ENCODE measurements at places on chromosomes 3 and 15.

DNA sequence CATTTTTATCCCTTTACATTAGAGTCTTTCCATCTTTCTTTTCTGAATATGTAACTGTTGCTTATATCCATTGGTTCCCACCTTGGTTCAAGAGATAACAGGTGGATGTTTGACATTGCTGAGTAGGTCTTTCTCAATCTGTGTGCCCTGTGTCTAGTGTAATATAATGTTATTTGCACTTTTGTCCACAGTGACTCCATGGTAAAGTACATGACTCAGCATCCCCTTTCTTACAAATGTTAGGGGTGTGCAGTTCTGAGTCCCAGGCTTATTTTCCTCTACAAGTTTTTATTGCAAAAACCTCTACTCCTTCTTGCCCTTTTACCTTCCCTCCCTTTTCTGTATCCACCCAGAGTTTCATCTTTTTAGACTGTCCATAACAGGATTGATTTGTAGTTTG, 116.5 kb downstream of the RSRC1 start:
- no peak for DNase-seq

DNA sequence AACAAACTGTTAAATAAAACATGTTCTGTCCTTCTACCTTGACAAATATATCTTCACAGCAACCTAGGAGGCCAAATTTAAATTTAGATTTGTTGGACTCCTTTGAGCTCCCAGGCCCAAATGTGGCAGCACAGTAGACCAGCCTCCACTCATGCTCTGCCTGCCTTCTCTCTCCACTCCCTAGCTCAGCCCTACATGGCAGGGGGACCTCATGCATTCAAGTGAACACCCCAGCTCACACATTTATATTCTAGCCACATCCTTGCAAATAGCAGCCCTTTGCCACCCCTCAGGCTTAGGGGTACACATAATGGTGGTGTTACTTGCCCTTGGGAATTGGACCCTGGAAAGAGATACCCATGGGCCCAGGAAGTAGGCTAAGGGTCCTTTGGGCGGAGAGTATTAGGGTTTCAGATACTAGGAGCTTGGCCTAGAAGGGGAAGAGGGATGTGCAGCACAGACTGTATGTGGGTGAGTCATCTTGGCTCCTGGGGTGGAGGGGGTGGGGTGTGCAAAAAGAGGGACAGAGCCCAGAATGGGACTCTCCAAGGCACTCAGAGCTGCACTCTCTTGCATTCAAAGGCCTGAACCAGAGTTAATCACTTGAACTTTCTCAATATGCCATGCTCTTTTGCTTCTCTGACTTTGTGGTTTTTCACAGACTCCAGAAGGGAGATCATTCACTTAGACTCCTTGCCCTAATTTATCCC, 268.4 kb upstream of the ROPN1 start:
- DNase-seq = no peak

DNA sequence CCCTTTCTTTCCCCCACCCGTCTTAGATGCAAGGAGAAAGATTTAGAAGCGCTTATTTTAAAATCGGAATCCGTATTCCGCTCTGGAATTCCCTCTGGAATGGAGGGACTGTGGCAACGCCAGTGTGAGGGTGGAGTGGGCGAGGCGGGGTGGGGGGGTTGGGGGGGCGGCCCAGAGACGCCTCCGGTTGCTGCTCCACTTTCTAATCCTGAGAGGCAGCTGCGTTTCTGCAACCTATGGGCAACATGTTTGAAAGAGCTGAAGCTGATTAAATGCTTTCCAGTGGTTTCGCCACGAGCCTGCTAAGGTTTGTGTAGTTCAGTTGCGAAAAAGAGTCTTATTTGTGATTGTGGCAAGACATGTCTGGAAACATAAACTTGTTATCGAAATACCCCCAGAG, at the start of gene CCK:
CCK (minus strand) TSS at position 101 of the 400 bp plus-strand sequence. CDS start 2,555 bp downstream, outside the sequence.
- DNase-seq = no peak

GRCh38 chr3:127851899-127852298, 29.6 kb upstream of the MGLL start:
- DNase-seq = peak; percentile 97

DNA sequence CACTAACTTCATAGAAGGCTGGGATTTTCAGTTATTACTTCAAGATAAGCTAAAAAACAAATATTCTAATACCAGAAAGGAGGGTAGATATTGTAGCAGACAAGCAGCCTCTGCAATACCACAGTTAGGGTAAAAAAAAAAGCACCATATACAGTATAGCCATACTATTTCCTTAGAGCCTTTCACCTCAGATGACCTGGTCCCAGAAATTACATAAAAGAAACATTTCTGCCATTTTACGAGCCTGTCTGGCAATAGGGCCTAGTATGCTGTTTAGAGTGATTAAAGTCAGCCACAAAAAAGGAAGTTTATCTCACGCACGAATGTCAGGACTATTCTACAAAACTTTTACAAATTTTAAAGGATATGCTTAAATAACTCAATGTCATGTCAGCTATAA, 1016.6 kb downstream of the PLOD2 start:
- no peak for DNase-seq

DNA sequence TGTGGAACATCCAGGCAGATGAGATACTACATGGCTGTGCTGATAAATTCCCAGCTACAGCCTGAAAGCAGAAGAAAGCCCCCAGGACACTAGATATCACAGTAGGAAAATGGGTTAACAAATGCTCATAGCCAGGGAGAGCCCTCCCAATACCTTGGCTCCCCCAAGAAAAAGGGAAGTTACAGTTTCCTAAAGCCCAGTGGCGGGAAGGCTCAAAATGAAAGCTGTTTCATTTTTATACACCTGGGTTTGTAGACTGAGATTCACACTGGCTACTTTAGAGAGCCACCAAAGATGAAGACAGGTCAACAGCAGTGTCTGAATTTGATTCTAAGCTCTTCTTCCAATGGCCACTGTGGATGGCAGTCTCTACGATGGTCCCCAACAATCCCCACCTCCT, 55.0 kb upstream of the TOPAZ1 start:
- DNase-seq = no peak

DNA sequence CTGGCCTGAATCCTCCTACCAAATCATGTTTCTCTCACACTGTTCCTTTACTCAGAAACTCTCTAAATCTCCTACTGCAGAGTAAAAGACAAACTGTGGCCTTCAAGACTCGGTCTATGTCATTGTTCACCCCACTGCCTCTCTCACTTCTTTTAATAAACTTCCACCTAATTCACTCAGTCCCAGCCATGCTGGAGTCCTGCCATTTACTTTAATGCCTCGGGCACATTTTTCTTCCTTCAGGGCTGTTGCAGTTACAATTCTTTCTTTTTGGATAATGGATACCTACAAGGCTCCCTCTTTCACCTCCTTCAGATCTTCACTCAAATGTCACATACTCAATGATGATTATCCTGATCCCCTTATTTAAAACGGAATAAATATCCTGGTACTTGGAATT, 955.6 kb downstream of the ROBO1 start:
- no peak for DNase-seq

DNA sequence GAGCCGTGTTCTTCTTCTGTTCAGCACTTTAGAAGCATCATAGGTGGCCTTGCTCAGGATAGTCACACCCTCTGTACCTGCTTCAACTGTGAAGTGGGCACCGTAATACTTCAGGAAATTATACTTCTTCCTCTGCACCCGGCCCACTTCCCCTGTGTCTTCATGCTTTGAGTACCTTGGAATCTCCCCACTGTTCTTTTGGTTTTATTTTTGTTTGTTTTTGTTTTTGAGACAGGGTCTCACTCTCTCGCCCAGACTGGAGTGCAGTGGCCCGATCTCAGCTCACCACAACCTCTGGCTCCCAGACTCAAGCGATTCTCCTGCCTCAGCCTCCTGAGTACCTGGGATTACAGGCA, 1.7 kb downstream of the P2RY14 start:
- DNase-seq = no peak

- no peak for DNase-seq
Measured at GRCh38 chr3:152842413-152842812, 7.5 kb downstream of the P2RY1 start.

GRCh38 chr3:89344076-89344475, 236.7 kb downstream of the EPHA3 start:
- no peak for DNase-seq

- DNase-seq = no peak
Measured at GRCh38 chr3:100978011-100978659, 15.1 kb downstream of the ABI3BP start.

DNA sequence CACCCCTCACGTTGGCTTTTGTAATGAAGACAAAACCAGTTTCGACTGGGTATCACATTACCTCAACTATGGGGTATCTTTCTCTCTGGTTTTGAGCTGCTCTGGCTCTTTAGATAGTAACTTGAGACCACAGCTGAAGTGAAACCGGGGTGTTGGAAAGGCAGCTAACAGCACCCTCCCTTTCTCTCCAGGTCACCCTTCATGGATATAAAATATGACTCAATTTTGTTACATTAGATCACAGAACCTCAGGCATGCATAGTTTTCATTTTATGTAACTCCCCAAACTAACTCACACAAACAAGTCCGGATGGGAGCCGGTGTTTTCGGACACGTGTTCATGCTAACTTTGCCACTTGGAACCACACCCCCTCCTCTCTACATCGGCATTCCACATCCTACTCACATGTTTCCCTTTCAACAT, 90.7 kb downstream of the NR2F2 start:
- DNase-seq = no peak

- no peak for DNase-seq
Measured at GRCh38 chr3:14248849-14249523, 70.4 kb downstream of the LSM3 start.

GRCh38 chr3:78791753-78792152, 976.0 kb downstream of the ROBO1 start:
- peak; percentile 50 for DNase-seq

DNA sequence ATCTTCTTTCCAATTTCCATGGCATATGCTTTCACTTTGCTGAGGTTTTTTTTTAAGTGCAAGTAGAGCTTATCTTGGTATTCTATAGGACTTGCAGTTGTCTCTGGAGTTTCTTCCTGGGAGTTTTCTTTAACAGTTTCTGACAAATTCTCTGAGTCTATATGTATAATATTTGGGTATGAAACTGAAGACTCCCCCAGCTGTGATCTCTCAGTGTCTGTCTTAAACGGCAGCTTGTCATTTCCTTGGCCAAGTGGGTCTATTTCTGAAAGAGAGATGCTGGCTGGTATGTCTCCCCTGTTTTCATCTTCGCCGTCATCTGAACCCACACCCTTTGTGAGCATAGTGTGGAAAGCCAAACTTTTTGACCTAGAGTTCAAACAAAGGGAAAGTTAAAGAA, 73.3 kb upstream of the PTX3 start:
- DNase-seq = no peak

DNA sequence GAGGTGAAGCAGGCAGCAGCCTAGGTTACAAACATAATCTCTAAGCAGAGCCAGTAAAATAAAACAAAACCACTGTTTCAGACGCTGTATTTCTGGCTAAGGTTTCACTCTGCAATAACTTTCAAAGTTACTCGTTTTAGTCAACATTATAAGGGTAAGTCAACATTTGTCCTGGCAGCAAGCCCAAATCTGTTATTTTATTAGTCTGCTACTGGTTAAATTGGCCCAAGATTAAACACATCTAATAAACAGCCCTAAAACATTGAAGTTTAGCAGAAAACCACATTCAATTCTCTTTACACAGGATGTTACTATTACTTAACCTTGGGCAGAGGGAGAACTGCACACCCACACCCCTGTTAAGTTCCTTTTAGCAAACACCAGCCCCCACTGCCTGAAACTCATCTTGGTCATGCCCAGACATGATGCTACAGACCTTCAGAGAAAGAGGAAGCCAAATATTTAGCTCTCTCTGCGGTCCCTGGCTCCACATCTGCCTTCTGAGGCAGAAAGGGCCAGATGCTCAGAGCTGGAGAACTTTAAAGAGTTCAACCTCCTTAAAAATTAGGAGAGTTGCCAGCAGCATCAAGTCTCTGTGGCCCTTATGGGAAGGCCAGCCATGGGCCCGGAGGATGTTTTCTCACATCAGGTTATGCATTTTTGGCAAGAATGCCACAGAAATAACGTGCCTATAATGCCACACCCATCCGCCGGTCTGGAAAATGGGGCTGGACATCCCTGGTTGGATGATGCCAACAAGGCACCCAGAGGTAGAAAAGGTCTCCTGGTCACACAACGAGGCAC, 17.9 kb downstream of the ARHGEF3 start:
- peak; percentile 81 for DNase-seq

DNA sequence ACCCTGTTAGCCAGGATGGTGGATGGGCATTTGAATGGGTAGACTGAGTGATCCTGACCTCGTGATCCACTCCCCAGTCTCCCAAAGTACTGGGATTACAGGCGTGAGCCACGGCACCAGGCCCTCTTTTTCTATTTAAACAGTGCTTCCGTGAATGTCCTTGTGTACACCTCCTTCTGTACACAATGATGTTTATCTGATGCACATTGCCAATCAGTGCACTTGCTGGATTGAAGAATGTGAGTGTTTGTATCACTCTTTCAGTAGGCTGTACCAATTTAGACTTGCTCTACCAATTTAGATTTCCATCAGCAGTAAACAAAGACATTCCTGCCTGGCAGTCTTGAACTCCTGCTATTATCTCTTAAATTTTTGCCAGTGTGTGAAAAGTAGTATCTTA, 8.9 kb upstream of the ZNF619 start:
- DNase-seq = no peak

- no peak for DNase-seq
Measured at GRCh38 chr3:176513604-176514003, 683.7 kb downstream of the TBL1XR1 start.

- no peak for DNase-seq
Measured at GRCh38 chr15:81043281-81043934, 42.7 kb downstream of the TLNRD1 start.

DNA sequence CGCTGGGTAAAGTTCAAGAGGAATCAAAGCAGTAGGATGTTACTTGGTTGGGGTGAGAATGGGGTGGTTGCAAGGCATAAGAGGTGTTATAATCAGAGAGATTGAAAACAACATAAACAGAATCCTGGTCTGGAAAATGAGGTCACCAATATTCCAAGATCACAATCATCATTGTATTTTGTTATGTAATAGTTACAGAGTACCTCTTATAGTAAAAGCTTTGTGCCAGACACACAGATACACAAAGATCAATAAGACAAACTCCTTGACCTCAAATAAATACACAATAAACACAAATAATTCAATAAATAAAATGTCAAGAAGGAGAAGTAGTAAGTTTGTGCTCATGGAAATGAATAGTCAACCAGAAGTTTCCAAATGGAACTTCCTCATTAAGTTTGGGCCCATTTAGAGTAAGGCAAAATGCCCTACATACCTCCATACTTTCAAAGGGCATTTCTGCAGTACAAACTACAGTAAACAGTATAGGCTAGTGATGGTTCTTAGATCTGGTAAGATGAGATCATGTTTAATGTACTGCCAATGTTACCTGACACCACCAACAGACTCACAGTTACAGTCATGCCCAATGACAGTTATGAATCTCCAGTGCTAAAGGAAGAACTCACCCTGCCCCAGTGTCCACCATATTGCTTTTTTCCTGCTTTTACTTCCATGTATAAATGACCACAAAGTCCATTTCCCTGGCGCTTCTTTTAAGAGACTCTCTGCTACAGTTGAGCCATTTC, 93.4 kb downstream of the KCNMB2 start:
- DNase-seq = peak; percentile 83

DNA sequence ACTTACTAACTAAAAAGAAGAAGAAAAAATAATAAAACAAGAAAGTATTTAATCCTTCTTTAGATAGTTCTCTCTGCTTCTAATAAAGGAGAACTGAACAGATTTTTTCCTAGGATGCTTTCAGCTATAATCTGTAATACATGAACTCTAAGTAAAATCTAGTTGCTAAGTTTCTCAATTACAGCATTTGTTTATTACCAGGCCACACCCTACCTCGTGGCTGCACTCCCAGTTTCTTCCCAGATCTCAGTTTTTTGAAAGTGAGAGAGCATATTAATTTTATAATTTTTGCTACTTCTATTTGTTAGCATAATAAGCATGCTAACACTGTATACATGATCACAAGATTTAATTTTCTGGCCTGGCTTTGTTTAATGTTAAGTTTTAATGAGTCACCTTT, 258.3 kb downstream of the IL5RA start:
- no peak for DNase-seq

All from NCI-H2171 treated with DMSO at 0.1 percent for 48 hours (cell line).